ENCODE measurements at places on chromosomes 2 and 18.

- no peak for DNase-seq
Measured at GRCh38 chr2:45932278-45932975, 281.0 kb downstream of the PRKCE start.

- no peak for DNase-seq
Measured at GRCh38 chr2:121080013-121080772, 204.8 kb downstream of the TFCP2L1 start.

DNA sequence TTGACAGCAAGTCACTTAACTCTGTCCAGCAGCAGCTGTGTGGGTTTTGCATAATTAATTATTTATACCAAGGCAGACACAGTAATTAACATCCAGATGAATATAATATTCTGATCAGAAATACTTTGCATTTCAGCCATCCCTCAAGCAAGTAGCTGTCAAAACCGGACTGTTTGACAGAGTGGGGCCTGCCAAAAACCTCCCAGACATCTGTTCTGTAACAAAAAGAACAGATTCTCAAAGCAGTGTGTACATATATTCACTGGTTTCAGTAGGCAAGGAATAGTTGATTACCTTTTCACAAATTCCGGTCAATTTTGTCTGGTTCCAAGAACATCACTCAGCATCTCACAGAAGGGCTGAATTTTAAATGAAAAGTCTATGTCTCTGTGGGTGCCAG, 291.6 kb downstream of the CMPK2 start:
- no peak for DNase-seq

GRCh38 chr2:206011018-206011614, 74.9 kb downstream of the INO80D start:
- DNase-seq, result no peak

DNA sequence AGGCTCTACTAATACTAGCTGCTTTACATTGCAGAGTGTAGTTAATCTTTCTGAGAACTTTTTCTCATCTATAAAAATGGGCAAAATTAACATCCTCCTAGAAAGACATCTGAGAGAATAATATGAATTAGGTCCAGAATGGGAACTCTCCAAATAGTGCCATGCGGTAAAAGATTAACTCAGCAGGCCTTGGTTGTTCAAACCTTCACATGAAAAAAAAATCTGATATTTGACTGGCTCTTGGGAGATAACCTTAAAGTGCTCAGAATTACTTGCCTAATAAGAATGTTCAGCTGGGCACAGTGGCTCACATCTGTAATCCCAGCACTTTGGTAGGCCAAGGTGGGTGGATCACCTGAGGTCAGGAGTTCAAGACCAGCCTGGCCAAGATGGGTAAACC, 5.5 kb upstream of the CXXC1 start:
- DNase-seq, result no peak

DNA sequence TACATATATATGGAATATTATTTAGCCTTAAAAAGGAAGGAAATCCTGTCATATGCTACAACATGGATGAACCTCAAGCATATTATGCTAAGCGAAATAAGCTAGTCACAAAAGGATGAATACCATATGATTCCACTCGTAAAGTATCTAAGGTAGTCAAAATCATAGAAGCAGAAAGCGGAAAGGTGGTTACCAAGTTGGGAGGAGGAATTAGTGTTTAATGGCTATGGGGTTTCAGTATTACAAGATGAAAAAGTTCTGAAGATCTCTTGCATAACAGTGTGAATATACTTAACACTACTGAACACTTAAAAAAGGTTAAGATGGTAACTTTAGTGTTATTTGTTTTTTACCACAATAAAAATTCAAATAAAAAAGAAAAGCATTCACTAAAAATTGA, 99.0 kb downstream of the MGAT5 start:
- no peak for DNase-seq

DNA sequence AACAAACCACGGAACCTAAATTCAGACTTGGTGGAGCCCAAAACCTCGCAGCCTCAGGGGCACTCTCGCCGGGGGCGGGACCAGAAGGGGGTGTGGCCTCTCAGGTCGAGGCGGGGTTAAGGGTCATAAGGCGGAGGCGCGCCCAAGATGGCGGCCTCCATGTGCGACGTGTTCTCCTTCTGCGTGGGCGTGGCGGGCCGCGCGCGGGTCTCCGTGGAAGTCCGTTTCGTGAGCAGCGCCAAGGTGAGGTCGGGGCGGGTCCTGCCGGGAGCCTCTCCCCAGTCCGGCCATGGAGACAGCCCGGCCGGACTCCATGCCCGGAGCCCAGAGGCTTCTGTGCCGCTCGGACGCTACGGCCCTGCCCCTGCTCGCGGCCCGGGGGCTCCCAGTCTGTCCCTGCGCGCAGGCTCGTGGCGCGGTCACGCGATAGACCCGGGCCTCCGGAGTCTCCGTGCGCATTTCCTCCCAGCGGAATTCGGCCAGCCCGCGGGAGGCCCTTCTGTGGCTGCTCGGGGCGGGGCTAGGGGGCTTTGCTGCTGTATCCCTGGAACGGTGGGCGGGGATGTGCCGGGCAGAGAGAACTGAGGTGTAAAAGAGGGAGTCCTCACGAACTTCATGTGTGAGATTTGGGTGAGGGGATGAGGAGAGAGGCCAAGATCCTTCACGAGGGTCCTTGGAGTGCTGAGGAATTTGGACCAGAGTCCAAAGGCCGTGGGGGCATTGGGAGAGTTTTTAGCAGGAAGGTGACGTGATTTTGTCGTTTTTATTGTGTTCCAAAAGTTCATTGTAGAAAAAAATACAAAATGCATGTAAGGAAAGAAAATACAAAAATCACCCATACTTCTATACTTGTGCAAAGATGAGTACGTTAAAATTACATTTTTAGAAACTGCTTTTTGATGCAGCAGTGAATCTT, at the start of gene SMYD5:
Gene SMYD5 (plus strand): TSS at position 126 of the 916 bp plus-strand sequence. CDS start 22 bp downstream, at position 148.
- peak; percentile 75 for DNase-seq

GRCh38 chr2:239258248-239258647, 142.6 kb downstream of the HDAC4 start:
- no peak for DNase-seq

DNA sequence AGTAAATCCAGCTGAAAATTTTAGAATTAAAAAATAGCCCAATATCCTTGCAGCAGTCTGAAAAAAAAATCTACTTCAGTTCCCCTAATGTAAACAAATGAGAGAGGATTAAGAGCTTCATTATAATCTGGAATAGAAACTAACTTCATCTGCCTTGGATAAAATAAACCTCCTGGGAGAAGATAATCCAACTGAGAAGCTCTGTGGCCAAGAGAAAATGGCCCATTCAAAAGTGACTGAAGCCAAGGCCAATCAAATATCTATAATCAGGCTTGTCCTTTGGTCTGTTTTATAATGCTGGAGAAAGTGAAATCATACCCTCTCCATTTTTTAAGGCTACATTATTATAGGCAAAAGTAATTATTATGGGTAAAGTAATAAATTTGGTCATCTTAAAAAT, 110.0 kb downstream of the NEB start:
- no peak for DNase-seq
